Activated T-helper 1 cell treated with anti-CD3 and anti-CD28 coated beads, Interleukin-2, amount 50 U/mL, for 16 hours (primary cell): ENCODE measurements at places on chromosomes 7 and 10.

DNA sequence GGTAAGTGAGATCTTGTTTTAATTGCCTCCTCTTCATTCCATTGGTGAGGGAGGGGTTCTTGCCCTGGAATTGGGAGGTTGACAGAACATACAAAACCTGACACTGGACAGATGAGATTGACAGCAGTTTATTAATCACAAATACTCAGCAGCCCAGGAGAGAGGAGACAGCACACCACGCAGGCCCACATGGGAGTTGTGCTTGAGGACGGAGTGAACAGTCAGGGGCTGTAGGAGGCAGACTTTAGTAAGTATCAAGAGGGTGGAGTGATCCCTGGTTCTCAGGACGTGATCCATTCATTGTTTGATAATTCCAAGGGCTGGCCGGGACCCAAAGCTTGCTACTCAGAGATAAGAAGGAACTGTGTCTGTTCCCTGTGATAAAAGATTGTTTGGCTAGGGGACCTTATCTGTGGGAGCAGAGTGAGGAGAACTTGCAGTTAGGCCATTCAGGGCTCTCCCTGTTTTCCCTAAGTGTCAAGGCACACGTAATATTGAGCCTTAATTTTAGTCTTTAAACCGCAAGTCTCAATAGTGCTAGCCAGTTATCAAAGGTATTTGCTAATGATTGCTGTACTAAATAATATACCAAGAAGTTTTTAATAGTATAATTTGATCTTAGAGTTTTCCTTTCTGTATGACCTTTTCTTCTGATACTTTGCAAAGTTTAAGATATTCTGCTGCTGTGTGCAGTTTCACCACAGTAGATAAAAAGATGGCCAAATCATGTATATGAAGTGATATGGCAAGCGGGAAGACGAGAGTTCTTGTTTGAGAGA, 14.5 kb downstream of the CAPZA2 start:
- no peak for DNase-seq

GRCh38 chr7:16636555-16637101, 8.9 kb downstream of the ANKMY2 start:
- DNase-seq = no peak

DNA sequence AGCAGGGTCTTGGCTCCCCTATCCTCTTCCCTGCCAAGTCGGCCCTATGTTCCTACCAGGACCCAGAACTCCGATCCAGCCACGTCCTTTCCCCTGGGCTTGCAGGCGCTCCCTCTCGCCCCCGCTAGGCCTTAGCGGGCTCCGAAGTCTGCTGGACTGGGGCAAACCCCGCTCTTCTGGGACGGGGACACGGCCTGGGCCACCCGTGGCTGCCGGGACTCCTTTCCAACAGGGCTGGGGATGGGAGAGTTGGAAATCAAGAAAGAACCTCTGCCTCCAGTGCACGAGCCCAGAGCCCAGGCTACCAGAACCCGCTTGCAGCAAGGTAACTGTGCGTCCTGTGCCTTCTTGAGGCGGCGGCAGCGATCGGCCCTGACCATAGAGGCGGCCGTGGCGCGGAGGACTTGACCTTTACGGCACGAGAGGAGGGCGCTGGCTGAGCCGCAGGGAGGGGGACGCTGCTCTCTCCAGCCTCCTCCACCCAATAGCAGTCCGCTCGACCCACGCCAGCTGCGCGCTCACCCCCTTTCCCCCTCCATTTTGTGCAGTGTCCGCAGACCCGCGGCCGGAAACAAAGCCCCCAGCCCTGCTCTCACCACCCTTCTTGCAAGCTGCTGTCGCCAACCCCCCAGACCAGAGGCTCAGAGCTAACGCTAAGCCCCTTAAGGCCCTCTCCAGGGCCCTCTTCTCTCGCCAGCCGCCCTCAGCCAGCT, 7.0 kb upstream of the HOXA11 start:
- DNase-seq = no peak

GRCh38 chr10:28533571-28534304, 820 bp downstream of the WAC start:
- peak; percentile 50 for DNase-seq

DNA sequence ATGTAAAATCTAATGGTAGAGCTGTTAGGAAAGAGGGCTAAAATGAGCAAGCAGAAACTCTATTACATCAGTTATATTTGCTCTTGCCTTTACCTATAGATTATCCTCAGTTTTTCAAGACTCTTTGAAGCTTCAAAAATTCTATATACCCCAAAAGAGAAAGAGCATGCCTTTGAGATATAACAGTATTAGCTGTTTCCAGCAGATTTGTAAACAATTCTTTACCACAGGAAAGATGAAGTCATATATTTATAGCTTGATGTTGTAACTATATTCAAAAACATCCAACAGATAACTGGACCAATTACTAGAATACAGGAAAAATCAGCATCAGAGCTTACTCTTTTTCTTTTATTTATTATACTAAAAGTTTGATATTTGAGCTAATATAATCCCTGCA, 416.2 kb upstream of the TPK1 start:
- no peak for DNase-seq

DNA sequence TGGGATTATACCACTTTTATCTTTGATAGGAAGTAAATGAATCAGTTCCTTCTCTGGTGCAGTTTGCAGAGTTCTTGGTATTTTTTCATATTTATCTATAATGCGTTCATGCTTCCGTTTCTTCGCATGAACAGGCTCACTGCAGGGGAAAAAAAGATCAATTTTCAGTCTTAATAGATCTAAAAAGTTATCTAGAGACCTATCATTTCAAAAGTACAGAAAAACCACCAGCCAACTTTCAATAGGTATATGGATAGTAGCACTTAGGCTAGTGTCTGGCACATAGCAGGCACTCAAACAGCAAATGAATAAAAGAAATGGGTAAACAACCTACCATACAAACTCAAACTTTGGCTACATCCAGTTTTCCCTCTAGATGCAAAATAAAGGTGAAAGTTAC, 5.5 kb downstream of the NOC3L start:
- no peak for DNase-seq

- no peak for DNase-seq
These were observed 643 bp downstream of the ADGRA1 start for GRCh38 chr10:133088179-133088955.
